ENCODE measurements at places on chromosomes 6 and 20. TPM values are rescaled to one million over a fixed set of nuclear protein-coding genes. Genes with fewer than 3 reads are reported as not detected.

HLA-DOB gene
- 5.7 TPM for total RNA-seq

HLA-DQA1 gene
- not detected for total RNA-seq

ROMO1 gene
- total RNA-seq, result 667 TPM

SLC22A7 gene
- total RNA-seq, result not detected

PI16 gene
- not detected for total RNA-seq
